Camera-type eye (tissue), 1 donor: ENCODE measurements at places on chromosomes 4 and X. TPM values are rescaled to one million over a fixed set of nuclear protein-coding genes. Genes with fewer than 3 reads are reported as not detected.

The ABCG2 gene
- 20.2 TPM for total RNA-seq

The TMEM47 gene
- total RNA-seq: 86.8 TPM

The GIMD1 gene
- 0.49 TPM for total RNA-seq

The HERC5 gene
- total RNA-seq: 4.2 TPM

The VSIG1 gene
- total RNA-seq: 0.33 TPM

The ZNF275 gene
- 16.4 TPM for total RNA-seq

The IL2RG gene
- 1.3 TPM for total RNA-seq

The SOX3 gene
- total RNA-seq: 2.1 TPM

The DGKK gene
- 0.16 TPM for total RNA-seq

The CTAG2 gene
- not detected for total RNA-seq

The ZNF595 gene
- total RNA-seq: 42.6 TPM

The PPARGC1A gene
- 40.5 TPM for total RNA-seq
